ENCODE measurements at places on chromosomes 3 and 15.

GRCh38 chr3:60998858-60999257 is 252.4 kb downstream of the FHIT start:
- no peak for DNase-seq

- DNase-seq: no peak
These were observed 41.6 kb downstream of the MEGF11 start for GRCh38 chr15:66211670-66212562.

GRCh38 chr3:134258761-134259347 is 8.2 kb upstream of the RYK start:
- DNase-seq: no peak

- DNase-seq: no peak
These were observed 175.8 kb downstream of the TLE3 start for GRCh38 chr15:69921626-69922619.

DNA sequence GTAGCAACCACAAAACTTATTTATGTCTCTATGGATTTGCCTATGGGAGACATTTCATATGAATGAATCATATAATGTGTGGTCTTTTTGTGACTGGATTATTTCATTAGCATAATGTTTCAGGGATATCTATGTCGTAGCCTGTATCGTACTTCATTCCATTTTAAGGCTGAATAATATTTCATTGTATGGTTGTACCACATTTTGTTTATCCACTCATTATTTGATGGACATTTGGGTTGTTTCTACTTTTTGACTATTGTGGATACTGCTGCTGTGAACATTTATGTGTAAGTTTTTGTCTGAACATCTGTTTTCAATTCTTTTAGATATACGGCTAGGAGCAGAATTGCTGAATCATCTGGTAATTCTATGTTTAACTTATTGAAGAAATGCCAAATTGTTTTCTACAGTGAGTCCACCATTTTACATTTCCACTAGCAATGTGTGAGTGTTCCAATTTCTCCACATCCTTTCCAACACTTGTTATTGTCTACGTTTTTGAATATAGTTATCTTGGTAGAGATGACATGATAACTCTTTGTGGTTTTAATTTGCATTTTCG is 134.4 kb upstream of the DAZL start:
- DNase-seq: no peak

DNA sequence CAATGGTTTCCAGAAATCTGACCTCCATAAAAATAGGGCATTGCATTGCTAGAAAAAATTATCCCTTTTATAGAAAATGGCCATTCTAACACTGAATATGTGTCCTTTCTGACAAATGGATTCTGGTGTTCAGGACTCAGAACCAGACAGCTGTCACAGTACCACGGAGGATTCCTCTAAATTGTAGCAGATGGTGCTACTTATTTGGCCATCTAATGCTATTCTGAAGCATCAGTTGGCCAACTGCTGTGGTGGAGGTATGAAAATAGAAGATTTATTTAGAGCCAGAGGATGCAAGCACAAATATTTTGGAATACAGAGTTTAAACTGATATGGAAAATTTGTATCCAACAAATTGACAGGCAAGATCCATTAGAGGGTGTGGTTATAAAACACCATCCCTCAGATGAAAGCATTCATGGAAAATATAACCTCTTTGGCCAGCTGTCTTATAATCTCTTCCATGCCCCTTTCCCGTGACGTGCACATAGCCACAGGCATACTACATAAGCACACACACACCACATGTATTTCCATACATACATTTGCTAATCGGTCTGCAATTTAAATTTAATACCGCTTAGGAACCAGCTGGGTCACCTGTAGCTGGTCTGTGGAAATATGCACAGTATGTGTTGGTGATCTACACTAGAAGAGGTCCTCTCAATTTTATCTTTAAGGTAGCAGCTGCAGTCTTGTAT is 302.7 kb upstream of the KCNMB2 start:
- no peak for DNase-seq
